ENCODE measurements at places on chromosomes 7 and 10. TPM values are rescaled to one million over a fixed set of nuclear protein-coding genes. Genes with fewer than 3 reads are reported as not detected.

CEP55 gene
- 64.4 TPM for total RNA-seq

NMT2 gene
- 20.4 TPM for total RNA-seq

GRCh38 chr10:95476469-95477174, 84.5 kb downstream of the SORBS1 start:
- no peaks in the 10 kb centered on the region for H3K27me3 ChIP-seq
- no peak for DNase-seq
- H3K36me3 ChIP-seq = no peaks in the 10 kb centered on the region
- no peaks in the 10 kb centered on the region for H3K4me1 ChIP-seq
- H3K4me3 ChIP-seq = no peak overlapping the region
- H3K27ac ChIP-seq = no peak overlapping the region

GRCh38 chr7:27189997-27190748, 5.1 kb upstream of the HOXA11 start:
- H3K27ac ChIP-seq = no peak overlapping the region
- H3K27me3 ChIP-seq = peaks cover 92% of the 10 kb centered on the region
- H3K4me3 ChIP-seq = no peak overlapping the region
- peaks cover 41% of the 10 kb centered on the region for H3K4me1 ChIP-seq
- no peak for DNase-seq

DNA sequence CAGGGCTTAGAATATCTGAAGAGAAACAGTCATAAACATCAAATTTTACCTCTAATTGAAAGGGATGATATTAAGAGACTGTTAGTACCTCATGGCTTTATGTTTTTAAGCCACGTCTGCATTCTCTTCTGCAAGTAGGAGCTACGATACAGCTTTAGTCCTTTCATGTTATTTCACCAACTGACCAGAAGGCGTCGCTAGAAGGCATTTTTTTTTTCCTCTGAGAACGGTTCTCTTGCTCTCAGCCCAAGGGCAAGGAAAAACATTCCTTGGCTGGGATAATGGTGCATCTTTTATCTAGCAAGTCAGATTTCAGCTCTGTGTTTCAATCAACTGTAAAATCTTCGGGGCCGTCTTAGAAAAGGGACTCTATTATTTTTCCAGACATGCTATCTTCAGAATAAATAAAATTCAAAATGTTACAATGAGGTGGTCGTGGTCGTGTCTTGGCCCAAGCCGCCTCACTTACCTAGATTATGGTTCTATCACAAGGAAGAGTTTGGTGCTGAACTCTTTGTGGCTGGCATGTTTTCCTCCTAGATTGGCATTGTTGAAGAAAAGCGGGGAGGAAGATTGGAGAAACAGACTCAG, 41.6 kb upstream of the LYZL2 start:
- H3K27me3 ChIP-seq = peaks cover 9% of the 10 kb centered on the region
- H3K36me3 ChIP-seq = no peaks in the 10 kb centered on the region
- H3K27ac ChIP-seq = no peak overlapping the region
- DNase-seq = peak; percentile 49

Measured in activated naive CD4-positive, alpha-beta T cell treated with anti-CD3 and anti-CD28 coated beads for 36 hours (primary cell).